ENCODE measurements at places on chromosomes 5 and 9.

DNA sequence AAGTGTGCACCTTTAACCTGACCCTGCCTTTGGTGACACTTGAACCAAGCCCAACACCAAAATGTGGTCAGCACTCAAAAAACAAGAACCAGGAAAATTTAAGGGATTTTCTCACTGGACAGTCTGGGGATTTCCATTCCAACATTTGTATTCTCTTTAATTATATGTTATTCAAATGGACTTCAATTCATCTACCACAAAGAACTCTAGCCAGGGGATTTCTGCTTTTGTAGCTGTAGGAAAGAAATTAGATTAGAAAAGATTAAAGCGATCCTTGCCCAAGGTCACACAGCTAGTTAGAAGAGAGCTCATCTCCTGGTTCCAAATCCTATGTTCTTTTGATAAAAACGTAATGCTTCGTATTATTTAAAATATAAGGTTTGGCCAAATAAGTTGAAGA, 94.8 kb upstream of the JAK2 start:
- H3K4me3 ChIP-seq, result no peak overlapping the region
- H3K4me1 ChIP-seq, result no peaks in the 10 kb centered on the region
- DNase-seq, result no peak
- no peak overlapping the region for H3K27ac ChIP-seq
- H3K27me3 ChIP-seq, result no peaks in the 10 kb centered on the region

DNA sequence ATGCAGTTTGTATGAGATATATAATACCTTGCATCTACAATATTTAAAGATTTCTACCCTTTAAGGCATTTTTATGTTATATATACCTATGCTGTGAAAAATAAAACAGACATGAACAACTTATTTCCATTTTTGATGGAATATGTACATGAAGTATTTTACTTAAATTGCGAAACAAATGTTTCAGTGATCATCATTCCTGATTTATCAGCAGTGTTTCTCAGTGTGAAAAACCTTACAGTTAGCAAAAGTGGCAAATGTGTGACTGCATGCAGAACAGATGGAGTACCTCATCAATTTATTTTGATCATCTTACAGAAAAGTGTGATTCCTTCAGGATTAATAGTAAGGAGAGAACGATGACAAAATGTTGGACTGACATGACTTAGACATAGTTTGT, 43.1 kb downstream of the PRR16 start:
- H3K36me3 ChIP-seq, result no peaks in the 10 kb centered on the region
- no peaks in the 10 kb centered on the region for H3K4me1 ChIP-seq
- no peak overlapping the region for H3K4me3 ChIP-seq

DNA sequence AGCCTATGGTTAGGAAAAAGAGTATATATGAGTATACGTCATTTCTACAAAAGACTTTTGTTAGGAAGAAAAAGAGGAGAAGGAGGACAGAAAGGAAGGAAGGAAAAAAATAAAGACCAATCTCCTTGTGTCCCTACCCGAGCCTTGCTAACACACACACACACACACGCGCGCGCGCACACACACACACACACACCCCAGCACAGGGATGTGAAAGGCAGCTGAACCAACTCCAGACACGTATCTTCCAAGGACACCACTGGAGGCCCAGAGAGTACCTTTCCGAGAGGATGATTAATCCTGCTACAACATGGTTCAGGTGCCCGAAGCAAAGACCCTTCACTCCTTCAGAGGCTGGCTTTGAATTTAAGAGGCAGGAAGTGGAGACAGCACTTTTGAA, 56.9 kb upstream of the GALNT10 start:
- H3K4me1 ChIP-seq, result no peaks in the 10 kb centered on the region
- H3K27ac ChIP-seq, result no peak overlapping the region
- H3K36me3 ChIP-seq, result no peaks in the 10 kb centered on the region
- H3K27me3 ChIP-seq, result peaks cover 18% of the 10 kb centered on the region
- H3K4me3 ChIP-seq, result no peak overlapping the region

GRCh38 chr5:112113565-112113964, 305.5 kb downstream of the EPB41L4A start:
- no peaks in the 10 kb centered on the region for H3K4me1 ChIP-seq
- H3K36me3 ChIP-seq, result no peaks in the 10 kb centered on the region
- no peak for DNase-seq
- H3K27me3 ChIP-seq, result no peaks in the 10 kb centered on the region
- no peak overlapping the region for H3K4me3 ChIP-seq

DNA sequence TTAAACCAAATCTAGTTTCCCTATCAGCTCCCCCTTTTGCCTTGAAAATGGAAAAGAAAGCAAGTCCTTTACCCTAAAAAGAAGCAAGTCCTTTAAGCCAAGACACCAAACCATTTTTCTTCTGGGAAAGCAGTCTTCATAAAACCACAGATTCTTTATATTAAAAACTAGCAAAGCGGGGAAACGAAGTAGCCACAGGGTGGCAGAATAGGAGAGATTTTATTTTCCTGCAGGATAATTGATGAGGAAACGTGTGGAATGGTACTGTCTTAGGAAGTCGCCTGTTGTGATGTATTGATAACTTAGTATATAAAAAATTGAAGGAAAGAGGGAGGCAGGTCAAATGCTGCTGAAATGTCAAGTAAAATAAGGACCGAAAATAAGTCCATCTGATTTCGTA, 41.1 kb downstream of the ZNF883 start:
- H3K4me1 ChIP-seq, result no peaks in the 10 kb centered on the region
- H3K27ac ChIP-seq, result no peak overlapping the region
- H3K27me3 ChIP-seq, result no peaks in the 10 kb centered on the region
- no peak for DNase-seq
- no peaks in the 10 kb centered on the region for H3K36me3 ChIP-seq

DNA sequence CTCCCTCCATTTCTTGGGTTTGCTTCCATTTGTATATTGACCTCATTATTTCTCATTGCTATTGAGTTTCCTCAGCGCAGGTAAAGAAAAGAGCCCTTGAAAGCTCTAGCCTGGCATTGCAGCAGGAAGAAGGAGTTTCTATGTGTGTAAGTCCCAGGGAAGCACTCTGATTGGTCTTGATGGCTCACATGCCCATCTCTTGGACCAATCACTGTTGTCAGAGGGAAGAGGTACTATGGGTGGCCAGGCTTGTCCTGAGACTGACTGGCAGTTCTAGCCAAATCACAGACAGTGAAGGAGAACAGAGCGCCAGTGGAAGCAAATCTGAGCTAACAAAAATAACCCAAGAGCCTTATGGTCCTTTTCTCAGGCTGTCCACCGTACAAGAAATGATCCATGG, 219.0 kb downstream of the PAX5 start:
- peaks cover 8% of the 10 kb centered on the region for H3K27me3 ChIP-seq
- no peak overlapping the region for H3K4me3 ChIP-seq
- no peak for DNase-seq
- H3K27ac ChIP-seq, result no peak overlapping the region
- no peaks in the 10 kb centered on the region for H3K36me3 ChIP-seq

DNA sequence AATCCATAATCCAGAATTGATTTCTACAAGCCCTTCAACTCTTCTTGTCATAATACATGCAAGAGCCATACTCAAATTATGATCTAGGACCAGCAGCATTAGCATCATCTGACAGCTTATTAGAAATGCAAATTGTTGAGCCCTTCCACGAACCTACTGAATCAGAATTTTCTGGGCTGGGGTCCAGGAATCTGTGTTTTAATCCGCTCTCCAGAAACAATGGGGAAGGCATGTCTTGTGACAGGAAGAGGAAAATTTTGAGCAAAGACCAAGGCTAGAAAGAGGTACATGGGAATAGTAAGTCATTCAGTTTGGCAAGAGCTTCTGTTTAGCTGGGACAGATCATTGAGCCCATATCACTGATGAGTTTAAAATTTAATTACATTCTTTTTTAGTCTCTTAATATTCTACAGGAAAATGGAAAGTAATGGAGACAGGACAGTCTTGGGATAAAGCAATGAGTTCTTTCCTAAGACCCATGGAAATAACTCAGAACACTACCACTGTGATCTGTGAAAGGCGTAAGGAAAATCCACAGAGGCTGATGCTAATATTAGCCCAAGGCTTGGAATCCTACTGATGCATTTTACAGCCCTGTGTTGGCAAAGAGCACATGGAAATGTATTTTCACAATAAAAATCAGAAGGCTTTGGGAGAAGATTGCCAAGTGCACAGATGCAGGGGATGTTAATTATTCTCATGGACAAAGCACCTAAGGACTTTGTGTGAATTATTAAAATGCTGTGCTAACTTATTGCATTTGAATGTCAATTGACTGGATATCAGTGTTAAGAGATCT, 73.7 kb upstream of the STK32A start:
- no peak for DNase-seq
- no peaks in the 10 kb centered on the region for H3K36me3 ChIP-seq
- H3K27ac ChIP-seq, result no peak overlapping the region
- H3K4me3 ChIP-seq, result no peak overlapping the region

DNA sequence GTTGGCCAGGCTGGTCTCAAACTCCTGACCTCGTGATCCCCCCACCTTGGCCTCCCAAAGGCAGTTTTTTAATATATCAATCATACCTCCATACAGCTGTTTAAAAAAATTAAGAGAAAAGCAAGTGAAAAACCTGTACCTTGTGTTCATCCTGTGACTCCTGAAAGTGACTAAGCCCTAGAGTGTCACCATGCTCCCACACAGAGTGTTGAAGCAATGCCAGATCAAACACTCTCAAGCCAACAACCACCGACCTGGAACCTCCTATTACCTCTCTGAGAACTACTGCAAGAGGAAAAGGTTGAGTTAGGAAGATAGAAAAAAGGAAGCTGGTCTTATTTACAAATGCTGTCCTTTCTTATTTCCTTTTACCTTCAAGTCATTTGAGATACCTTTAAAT, 123.5 kb downstream of the RASEF start:
- no peak overlapping the region for H3K27ac ChIP-seq
- H3K4me3 ChIP-seq, result no peak overlapping the region
- no peak for DNase-seq
- H3K27me3 ChIP-seq, result no peaks in the 10 kb centered on the region

GRCh38 chr5:10479154-10479721, 37.6 kb downstream of the ROPN1L start:
- H3K27me3 ChIP-seq, result no peaks in the 10 kb centered on the region
- no peaks in the 10 kb centered on the region for H3K36me3 ChIP-seq
- no peaks in the 10 kb centered on the region for H3K4me1 ChIP-seq
- H3K27ac ChIP-seq, result no peak overlapping the region

DNA sequence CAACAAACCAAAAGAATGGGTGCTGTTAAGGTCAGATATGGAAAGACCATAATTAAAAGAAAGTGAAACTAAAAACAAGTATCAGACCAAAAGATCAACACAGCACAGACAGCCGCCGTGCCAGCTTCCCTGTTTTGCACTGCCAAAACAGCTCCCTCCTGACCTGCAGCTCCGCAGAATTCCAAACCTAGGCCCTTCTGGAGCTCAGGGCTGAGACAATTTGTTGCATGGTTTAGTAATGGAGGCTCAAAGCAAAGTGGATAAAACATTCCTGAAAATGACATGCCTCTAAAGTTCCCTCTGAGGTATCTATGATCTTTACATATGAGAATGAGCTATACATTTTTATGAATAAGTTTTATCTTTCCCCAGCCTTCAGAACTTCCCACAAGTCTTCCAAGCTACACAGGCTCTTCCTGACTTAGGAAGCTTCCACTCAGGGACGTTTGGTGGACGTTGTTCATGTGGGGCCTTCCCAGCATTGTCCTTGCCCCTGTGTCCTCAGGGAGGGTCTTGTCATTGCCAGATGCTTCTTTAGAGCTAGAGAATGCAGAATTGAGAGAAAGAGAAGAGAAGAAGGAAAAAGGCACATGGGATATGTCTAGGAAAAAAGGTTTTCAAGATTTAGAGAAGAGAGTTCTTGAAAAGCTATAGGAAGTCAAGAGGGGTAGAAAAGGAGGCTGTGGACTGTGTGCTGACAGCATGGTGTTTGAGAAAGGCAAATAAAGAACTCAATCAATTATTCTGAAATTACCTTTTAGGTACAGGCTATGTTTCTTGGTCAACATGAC, 28.4 kb upstream of the SSBP2 start:
- H3K27me3 ChIP-seq, result no peaks in the 10 kb centered on the region
- peak overlapping the region; percentile 57 for H3K4me3 ChIP-seq
- H3K27ac ChIP-seq, result peak overlapping the region; percentile 93

GRCh38 chr5:66306844-66307315, 162.8 kb downstream of the SREK1 start:
- H3K36me3 ChIP-seq, result no peaks in the 10 kb centered on the region
- no peak overlapping the region for H3K27ac ChIP-seq
- no peak for DNase-seq
- H3K4me1 ChIP-seq, result no peaks in the 10 kb centered on the region
